Stimulated activated CD4-positive, alpha-beta T cell treated with anti-CD3 and anti-CD28 coated beads, Interleukin-4, amount 100 ng/mL, for 4 hours (primary cell): ENCODE measurements at places on chromosomes 7 and 10.

DNA sequence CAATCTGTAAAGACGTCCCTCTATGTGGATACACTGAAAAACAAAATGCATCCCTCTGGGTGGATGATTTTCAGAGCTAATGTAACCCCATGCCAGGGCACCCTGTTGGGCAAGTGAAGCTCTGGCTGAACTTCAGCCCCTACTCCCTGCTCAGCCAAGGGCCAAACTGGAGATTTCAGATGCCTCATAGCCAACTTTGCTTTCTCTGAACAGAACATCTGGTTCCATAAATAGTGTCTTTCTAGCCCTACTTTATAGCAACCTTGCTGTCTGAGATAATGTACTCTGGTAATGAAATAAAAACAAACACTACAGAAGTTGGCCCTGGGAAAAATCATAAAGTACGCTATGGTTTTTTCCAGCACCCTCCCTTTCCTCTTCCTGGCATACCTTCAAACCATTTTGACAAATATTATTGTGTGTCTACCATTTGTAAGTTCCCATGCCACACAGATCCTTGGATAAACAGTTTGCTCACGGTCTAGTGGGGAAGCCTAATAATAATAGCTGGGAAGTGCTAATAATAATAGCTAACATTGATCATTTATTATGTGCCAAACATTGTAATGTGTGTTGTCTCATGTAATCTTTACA is 3.4 kb downstream of the ENTPD1 start:
- no peak for DNase-seq

GRCh38 chr7:35754741-35755140 is 46.1 kb upstream of the SEPTIN7 start:
- no peak for DNase-seq

- DNase-seq: no peak
These were observed 9.2 kb downstream of the MKX start for GRCh38 chr10:27736396-27736795.

DNA sequence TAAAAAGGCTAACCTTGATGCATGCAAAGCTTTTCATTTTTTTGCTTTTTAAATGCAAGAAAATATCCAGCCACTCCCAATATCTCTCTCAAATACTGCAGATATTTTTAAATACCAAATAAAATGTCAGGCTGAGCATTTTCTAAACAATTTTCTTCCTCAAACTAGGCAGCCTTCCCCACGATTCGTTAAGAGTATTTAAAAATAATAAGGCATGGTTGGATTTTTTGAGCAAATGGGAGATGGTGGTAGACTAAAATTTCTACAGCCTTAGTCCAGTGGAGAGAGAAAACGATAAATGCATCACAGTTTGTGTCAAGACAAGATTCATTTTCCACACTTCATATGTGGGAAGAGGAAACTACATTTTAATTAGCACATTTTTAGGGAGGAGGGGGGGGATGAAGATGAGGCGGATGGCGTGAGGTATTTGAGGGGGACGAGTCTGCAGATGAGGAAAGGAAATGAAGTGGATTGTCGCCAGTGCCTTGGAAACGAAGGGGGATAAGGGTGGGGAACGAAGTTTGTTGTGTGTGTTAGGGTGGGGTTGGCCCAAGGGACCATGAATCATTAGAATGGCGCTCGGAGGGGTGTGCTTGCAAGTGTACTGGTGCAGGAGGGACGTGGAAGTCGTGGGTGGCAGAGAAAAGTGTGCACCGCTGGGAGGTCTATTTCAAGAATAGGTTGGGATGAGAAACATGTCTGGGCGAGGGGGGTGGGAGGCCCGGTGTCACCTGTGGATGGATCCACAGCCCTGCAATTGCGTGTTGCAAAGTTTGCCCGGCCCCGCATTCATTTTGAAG is 1.2 kb upstream of the ADD3 start:
- no peak for DNase-seq

DNA sequence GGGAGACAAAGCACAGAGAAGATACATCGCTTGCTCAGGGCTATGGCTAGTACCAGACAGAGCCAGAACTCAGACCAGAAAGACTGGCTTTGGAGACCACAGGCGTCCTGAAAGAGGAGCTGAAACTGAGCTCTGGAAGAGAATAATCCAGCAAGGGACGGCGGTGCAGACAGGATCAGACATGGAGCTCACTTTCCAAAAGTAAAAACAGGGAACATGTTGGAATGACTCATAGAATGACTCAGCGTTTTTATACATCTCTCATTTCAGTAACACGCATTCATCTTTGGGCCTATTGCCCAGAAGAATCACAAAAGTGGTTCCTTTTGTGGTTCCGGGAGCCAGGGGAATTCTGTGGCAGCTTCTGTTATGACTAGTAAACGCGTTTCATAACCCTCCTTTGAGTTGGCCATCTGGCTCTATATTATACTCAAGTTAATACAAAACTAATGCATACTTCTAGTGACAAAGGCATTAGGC is 37.2 kb downstream of the PLEKHS1 start:
- no peak for DNase-seq

GRCh38 chr7:100516135-100516812 is 22.7 kb upstream of the AGFG2 start:
- DNase-seq: peak; percentile 22

DNA sequence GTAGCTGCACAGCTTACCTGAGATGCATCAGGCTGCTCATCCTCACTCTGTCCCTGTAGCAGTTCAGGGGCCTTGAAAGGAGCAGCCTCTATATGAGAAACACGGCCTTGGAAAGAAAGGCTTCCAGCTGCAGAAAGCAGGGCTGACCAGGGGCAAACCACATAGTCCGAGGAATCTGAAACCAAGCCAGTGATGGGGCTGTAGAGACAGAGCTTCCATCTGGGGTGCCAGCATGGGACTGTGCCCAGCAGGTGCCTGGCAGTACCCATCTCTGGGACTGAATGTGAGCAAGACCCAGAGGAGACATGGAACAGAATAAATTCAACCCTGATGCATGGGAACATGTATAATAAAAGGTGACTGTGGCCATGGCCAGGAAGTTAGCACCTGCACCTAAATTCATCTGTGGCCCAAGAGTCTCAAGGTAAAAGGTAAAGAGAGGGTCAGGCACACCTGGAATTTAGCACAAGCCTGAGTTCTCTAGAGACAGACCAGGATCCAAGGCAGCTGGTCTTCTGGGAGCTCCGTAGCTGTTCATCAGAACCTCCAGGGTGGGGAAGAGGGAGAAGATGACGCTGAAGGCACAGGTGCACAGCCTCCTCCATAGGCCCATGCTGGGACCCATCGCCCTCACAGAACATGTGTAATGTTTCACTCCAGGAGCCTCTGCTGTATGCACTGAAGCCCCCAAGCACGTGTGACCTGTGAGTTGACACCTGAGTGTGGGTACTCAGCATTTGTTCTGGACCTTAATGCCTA is 25.3 kb downstream of the FRMPD2 start:
- DNase-seq: no peak

- no peak for DNase-seq
These were observed 65.1 kb downstream of the CALML3 start for GRCh38 chr10:5589661-5590511.

DNA sequence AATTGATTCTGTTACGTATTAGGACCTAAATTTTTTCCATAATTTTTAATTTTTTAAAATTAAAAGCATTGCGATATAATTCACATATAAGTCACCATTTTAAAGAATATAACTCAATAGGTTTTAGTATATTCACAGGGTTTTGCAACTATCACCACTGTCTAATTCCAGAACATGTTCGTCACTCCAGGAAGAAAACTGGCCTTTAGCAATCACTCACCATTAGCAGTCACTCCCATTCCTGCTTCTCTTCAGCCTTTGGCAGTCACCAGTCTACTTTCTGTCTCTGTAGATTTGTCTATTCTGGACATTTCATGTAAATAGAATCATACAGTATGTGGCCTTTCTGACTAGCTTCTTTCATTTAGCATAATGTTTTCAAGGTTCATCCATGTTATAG is 176.5 kb downstream of the EXOC4 start:
- no peak for DNase-seq

GRCh38 chr10:70786799-70787415 is 1.7 kb upstream of the TBATA start:
- DNase-seq: no peak

- no peak for DNase-seq
These were observed 57.2 kb downstream of the ARHGAP12 start for GRCh38 chr10:31871266-31872065.

DNA sequence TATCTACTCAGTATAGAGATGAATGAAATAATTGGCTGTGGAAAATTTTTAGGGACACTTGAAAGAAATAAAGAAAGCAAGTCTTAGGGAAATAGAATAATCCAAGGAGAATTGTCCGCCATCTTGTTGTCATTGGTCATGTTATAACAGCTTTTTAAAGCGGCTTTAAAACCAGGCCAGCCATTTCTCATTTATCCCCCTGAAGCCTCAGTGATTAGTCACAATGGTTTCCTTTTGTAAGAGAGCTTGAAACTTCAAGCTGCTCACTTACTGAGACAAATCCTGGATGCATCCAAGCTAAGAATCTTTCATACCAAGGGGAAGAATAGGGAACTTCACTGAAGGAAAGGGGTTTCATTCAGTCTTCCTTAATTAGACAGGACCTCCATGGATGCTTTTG is 67.9 kb downstream of the SGCE start:
- no peak for DNase-seq

- DNase-seq: no peak
These were observed 37.0 kb upstream of the RHOBTB1 start for GRCh38 chr10:60980997-60981396.

DNA sequence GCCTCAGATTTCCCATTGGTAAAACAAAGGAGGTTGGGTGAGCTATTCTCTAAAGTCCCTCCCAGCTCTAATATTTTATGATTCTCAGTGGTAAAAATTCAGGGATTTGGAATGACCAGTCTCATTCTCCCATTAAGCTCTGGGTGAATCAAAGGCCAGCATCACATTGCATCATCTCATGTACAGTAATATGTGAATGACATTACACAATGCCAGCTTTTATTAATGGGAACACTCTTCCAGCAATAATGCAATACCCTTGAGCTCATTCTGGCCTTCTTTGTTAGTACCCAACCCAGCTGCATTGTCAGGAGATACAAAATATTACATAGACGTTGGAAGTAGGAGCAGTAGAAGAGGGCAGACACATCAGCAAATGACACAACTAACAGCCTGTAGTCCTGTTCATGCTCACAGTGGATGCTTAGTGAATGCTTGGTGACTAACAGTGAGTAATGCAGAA is 100.0 kb upstream of the EGR2 start:
- no peak for DNase-seq

DNA sequence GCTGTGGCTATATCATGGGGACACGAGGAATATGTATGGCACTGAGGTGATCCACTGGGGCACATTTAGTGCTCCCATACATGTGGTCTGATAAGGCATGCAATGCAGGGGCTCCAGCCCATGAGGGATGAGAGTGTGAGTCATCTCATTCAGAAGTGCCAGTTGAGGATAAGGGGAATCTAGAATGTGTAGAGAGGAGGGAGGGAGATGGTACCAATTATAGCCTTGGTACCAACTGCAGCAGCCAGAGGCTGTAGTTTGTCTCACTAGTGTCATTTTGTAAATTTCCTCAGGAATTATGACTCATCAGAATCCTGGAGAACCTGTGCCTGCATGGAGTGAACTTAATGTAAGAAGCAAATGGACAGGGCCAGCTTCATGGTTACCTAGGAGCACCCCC is 46.2 kb downstream of the LAMB4 start:
- no peak for DNase-seq

GRCh38 chr10:133237588-133238465 is at the start of gene VENTX:
VENTX (plus strand) TSS chr10:133237855; CDS start chr10:133237915, 60 bp downstream.
- DNase-seq: no peak

- DNase-seq: no peak
These were observed 6.9 kb downstream of the GHRHR start for GRCh38 chr7:30970594-30971094.

DNA sequence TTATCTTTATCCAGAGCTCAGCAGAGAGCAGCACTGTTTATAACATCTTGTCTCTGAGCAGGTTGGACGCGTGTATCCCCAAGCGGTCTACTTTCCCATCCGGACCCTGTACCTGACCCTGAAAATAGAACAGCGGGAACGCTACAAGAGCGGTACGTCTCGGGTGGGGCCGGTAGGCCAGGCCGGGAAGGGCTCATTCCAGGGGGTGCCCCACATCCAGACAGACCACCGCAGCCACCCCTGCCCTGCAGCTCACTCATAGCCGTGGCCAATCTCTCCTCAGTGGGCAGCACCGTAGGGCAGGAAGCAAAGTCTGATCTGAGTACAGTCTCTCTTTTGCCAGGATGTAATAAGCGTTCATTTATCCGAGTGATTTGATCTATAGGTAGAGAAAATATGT is 113.7 kb downstream of the TRRAP start:
- DNase-seq: no peak

DNA sequence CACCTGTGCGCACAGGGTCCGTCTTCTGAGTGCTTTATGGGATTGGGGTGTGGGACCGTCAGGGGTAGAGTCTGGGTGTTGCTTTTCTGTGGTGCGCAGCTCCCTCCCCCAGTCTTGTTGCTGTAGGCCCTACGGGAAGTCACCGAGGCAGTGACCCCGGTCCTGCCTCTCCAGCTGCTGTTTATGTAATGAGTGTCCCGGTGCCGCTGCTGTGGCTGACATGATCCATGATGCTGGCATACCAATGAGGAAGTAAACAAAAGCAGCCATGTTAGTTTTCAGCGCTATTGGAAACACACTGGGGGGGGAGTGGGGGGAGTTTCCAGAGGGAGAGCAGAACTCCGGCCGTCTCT is 1.1 kb downstream of the TRIM8 start:
- DNase-seq: no peak

DNA sequence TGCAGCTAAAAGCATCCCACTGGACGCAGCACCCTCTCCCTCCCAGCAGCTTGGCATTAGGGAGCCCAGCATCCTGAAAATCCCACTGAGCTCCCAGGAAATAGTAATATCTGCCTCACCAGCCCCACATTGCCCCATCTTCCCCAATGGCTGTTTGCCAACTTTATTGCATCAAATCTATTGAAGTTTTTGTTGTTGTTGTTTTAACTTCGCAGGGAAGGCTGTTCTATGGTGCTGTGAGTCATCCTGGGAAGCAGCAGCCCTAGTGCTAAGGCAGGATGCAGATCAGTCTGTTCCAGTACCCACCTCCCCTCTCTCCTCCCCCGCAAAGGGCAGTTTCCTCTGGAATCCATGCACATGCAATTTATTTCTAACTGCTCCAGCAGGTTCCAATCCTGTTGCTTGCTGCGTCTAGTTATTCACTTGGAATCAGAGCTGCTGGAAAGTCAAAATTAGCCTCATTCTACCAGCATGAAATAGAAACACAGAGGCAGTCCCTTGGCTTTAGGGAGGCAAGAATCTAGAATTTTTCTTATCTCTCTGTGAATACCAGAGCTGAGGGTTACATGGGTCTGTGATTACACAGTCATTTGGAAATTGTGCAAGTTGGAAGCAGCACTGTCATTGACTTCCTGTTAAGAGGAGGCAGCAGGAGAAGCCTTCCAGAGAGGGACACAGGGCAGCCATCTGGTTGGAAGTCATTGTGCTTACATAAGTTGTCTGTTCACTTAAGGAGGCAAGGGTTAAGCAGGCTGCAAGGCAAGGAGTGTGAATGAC is 115.9 kb upstream of the CACUL1 start:
- no peak for DNase-seq

- no peak for DNase-seq
These were observed 41.7 kb downstream of the ZWINT start for GRCh38 chr10:56319386-56319785.
